ENCODE measurements at places on chromosomes 12 and 14.
A peak's percentile ranks its signal among the peaks of the same experiment; 100 is the strongest.

- no peak overlapping the region for H3K4me3 ChIP-seq
- H3K4me1 ChIP-seq, result no peaks in the 10 kb centered on the region
- peaks cover 42% of the 10 kb centered on the region for H3K36me3 ChIP-seq
- no peaks in the 10 kb centered on the region for H3K27me3 ChIP-seq
Measured at GRCh38 chr12:68821357-68822188, 13.6 kb downstream of the MDM2 start.

DNA sequence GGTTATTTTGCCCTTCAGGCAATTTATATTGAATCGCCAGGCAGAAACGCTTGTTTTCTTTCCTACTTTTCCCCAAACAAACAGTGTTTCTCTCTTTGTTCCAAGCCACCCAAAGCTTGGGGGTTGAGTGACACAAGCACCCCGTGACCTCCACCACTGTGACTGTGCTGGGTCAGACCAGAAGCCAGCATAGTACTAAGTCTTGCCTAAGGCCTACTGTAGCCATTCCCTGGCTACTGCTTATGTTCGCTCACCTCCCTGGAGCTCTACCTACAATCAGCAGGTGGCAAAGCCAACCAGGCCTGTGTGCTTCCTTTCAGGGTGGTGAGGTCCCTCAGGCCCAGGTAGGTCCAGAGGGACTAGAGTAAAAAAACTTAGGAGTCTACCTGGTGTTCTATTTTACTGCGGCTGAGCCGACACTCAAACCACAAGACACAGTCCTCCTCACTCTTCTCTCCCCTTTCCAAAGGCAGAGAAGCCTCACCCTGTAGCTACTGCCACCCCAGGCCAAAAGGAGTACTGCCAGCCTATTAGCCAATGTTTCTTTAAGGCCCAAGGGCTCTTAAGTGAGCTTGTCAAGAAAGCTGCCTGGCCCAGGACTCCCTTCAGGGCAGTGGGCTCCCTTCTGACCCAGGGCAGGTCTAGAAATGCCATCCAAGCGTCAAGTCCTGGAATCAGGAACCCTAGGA lies 411.8 kb upstream of the MIS18BP1 start:
- H3K27ac ChIP-seq, result no peak overlapping the region
- no peak overlapping the region for H3K4me3 ChIP-seq
- H3K36me3 ChIP-seq, result no peaks in the 10 kb centered on the region
- H3K4me1 ChIP-seq, result no peaks in the 10 kb centered on the region

- H3K27me3 ChIP-seq, result no peaks in the 10 kb centered on the region
- no peak overlapping the region for H3K27ac ChIP-seq
- no peaks in the 10 kb centered on the region for H3K4me1 ChIP-seq
- no peaks in the 10 kb centered on the region for H3K36me3 ChIP-seq
Measured at GRCh38 chr14:97705976-97706375, 908.8 kb downstream of the VRK1 start.

- peak; percentile 8 for DNase-seq
- no peaks in the 10 kb centered on the region for H3K27me3 ChIP-seq
- H3K4me3 ChIP-seq, result peak overlapping the region; percentile 96
- peaks cover 2% of the 10 kb centered on the region for H3K36me3 ChIP-seq
- no peak overlapping the region for H3K27ac ChIP-seq
Measured at GRCh38 chr14:57391517-57392195, 1.3 kb downstream of the NAA30 start.

DNA sequence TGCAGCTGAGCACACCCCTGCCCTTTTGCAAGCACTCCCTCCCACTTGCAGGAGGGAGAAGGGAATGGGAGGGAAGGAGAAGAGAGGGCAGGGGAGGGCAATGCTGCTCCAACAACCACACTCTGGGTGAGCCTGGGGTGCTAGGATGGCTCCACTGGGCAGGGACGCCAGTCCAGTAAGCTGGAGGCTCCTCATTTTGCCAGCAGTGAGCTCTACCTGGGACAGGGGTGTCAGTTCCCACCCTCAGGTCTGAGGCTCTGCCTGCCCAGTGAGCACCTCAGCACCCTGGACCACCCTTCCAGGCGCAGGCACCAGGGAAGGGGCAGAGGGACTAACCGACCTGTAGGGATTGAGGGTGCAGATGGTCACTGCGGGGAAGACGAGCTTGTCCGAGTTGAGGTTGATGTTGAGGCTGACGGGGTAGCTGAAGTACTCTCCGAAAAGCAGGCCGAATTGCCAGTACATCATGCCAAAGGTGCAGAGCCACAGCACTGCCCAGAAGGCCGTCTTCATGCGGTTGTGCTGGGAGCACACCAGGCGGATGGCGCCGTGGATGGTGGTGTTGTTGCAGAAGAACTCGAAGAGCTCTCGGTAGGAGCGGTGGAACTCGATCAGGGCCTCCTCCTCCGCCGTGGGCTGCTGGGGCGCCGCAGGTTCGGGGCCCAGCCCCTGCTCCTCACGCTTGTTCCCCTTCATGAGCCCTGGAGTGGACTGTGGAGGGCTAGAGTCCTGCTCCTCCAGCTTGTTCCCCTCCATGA lies 1.2 kb downstream of the SCNN1A start:
- no peaks in the 10 kb centered on the region for H3K36me3 ChIP-seq
- H3K4me3 ChIP-seq, result no peak overlapping the region
- H3K4me1 ChIP-seq, result peaks cover 59% of the 10 kb centered on the region
- H3K27me3 ChIP-seq, result no peaks in the 10 kb centered on the region
- no peak overlapping the region for H3K27ac ChIP-seq

- H3K27ac ChIP-seq, result no peak overlapping the region
- H3K36me3 ChIP-seq, result no peaks in the 10 kb centered on the region
- DNase-seq, result no peak
- peaks cover 5% of the 10 kb centered on the region for H3K4me1 ChIP-seq
- H3K4me3 ChIP-seq, result peak overlapping the region; percentile 31
- H3K27me3 ChIP-seq, result no peaks in the 10 kb centered on the region
Measured at GRCh38 chr12:132218527-132218875, 74.2 kb downstream of the NOC4L start.

DNA sequence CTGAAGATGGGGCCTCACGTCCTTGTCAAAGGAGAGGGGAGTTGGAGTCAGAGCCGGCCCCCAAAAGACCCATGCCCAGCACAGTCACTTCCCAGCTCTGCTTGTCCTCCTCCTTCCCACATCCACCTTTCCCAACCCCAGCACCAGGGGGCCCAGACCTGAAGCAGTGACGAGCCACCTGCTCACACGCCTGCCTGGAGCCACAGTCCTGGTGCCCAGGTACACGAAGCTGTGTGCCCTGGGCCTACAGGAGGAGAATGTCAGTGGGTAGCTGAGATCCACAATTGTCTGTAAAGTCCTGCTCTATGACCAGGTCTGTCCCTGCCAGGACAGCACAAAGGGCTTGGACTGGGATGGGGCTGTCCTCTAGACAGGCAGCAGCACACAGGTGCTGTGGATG lies 126.8 kb upstream of the PZP start:
- no peak overlapping the region for H3K4me3 ChIP-seq
- H3K36me3 ChIP-seq, result no peaks in the 10 kb centered on the region
- DNase-seq, result no peak
- H3K27ac ChIP-seq, result no peak overlapping the region
- no peaks in the 10 kb centered on the region for H3K4me1 ChIP-seq

DNA sequence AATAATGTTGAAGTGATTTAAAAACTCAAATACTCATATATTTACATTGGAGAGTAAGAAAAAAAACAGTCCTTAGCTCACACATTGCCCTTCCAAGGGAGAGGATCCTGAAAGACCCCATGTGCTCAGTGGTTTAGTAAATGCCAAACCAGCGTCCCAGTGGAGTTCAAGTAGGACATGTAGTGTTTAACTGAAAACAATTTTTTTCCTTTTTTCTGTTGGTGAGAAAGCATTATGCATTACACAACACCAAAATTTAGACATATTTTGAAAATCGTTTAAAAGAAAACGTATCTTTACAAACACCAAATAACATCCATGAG lies 33.6 kb downstream of the UBR7 start:
- H3K4me1 ChIP-seq, result no peaks in the 10 kb centered on the region
- H3K36me3 ChIP-seq, result peaks cover 35% of the 10 kb centered on the region
- no peak overlapping the region for H3K27ac ChIP-seq
- no peak overlapping the region for H3K4me3 ChIP-seq
- H3K27me3 ChIP-seq, result no peaks in the 10 kb centered on the region
- DNase-seq, result no peak

DNA sequence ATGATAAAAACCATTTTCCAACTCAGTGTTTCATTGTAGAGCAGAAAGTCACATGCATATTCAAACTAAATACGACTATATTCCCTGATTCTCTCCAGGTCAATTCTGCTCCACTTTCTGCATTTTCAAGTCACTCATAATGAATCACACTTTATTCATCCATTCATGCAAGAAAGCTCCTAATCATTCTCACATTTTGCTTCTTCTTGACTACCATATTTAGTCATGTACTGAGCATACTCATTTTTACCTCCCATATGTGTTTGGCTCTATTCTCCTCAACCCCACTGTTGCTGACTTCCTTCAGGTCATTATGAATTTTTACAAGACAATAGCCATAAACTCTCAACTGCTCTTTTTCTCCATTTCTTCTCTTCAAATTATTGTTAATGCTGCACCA lies 43.4 kb upstream of the PIK3C2G start:
- H3K4me1 ChIP-seq, result no peaks in the 10 kb centered on the region
- DNase-seq, result no peak
- no peaks in the 10 kb centered on the region for H3K27me3 ChIP-seq
- no peaks in the 10 kb centered on the region for H3K36me3 ChIP-seq
- no peak overlapping the region for H3K27ac ChIP-seq

All from trophoblast cell (in vitro differentiated cells and primary cell).